ENCODE measurements at places on chromosomes 4 and X.

DNA sequence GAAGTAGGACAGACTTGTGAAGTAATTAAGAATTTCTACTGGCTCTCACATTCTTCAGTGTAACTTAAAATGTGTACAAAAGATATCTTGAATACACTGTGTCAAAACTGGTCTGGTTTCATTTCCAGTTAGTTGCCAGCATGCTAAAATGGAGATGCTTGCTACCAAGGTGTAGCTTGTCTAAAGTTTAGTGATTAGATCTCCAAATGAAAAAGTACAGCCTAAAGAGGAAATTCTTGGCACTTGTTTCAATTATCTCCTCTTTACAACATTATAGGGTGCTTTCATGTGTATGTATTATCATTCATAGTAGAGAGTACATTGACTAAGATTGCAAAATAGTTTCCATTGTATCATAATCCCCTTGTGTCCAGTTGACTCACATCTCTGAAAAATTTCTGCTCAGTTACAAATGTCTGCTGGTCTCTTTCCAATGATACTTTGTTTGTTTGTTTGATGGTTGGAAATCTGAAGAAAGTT, 97.3 kb upstream of the SPRY1 start:
- H3K27me3 ChIP-seq = no peaks in the 10 kb centered on the region
- no peak overlapping the region for H3K27ac ChIP-seq
- no peak for DNase-seq
- no peak overlapping the region for H3K4me3 ChIP-seq

DNA sequence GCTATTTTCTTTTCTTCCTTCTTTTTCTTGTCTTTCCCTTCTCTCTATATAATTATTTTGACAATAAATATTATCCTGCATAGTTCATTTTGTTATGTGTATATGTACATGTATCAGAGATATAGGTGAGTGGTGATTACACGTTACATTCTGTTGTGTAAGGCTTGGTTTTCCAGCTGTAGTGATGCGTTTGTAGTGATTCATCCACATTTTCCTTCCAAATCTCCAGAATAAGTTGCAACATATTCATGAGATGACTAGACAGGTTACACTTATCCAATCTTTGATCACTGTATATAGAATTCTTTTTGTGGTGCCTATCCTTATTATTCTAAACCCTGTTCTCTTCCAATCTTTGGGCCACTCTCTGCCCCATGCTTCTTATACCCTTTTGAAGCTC, 540.2 kb downstream of the GBA3 start:
- H3K27ac ChIP-seq = no peak overlapping the region
- no peaks in the 10 kb centered on the region for H3K4me1 ChIP-seq
- DNase-seq = no peak
- H3K4me3 ChIP-seq = no peak overlapping the region
- no peaks in the 10 kb centered on the region for H3K36me3 ChIP-seq
- no peaks in the 10 kb centered on the region for H3K27me3 ChIP-seq

DNA sequence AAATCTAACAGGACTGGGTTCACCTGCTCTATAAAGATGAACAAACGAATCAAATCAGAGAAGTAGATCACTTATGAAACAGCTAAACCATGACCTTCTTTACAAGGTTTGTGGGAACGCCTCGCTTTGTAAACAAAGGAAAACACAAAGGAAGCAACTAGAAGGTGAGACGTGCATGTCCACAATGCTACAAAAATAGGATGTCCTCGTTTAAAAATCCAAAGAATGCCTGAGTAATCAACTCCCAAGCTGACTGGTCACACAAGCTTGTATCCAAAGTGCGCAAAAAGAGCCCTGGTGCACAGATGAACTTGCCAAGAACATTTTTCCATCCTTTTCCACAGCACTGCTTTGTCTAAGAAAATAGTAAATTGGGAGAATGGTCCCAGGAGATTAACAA, 6.3 kb upstream of the SH3KBP1 start:
- H3K4me1 ChIP-seq = no peaks in the 10 kb centered on the region
- H3K27ac ChIP-seq = no peak overlapping the region
- H3K4me3 ChIP-seq = no peak overlapping the region
- H3K36me3 ChIP-seq = no peaks in the 10 kb centered on the region
- no peak for DNase-seq

- no peak for DNase-seq
- H3K27me3 ChIP-seq = no peaks in the 10 kb centered on the region
- H3K36me3 ChIP-seq = no peaks in the 10 kb centered on the region
- no peak overlapping the region for H3K4me3 ChIP-seq
Observed at GRCh38 chr4:139144911-139145551, 32.0 kb downstream of the ELF2 start.

DNA sequence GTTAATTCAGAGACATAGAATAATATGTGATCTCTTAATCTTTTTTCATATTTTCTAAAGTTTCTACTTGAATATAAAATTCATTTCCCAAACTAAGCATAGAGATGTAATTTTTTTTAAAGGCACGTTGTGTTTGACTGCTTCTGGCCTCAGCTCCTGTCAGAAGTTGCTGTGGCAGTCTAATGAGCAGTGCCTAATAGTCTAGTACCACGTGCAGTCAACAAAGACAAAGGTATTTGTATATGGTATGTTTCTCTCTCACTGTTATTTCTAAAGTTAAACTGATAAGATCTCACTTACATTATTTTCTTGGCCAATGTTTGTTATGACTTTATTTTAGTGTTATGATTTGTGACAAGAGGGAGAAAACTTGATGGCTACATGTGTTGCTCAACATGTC, 48.6 kb upstream of the MCUB start:
- no peak overlapping the region for H3K27ac ChIP-seq
- no peaks in the 10 kb centered on the region for H3K4me1 ChIP-seq
- DNase-seq = no peak
- peaks cover 10% of the 10 kb centered on the region for H3K36me3 ChIP-seq
- H3K27me3 ChIP-seq = no peaks in the 10 kb centered on the region

GRCh38 chrX:41350976-41351569, 17.1 kb downstream of the DDX3X start:
- H3K4me1 ChIP-seq = no peaks in the 10 kb centered on the region
- no peaks in the 10 kb centered on the region for H3K27me3 ChIP-seq
- H3K4me3 ChIP-seq = no peak overlapping the region
- H3K27ac ChIP-seq = peak overlapping the region; percentile 10
- no peak for DNase-seq

GRCh38 chr4:142815834-142816233, 30.3 kb downstream of the INPP4B start:
- no peaks in the 10 kb centered on the region for H3K27me3 ChIP-seq
- H3K4me1 ChIP-seq = peaks cover 11% of the 10 kb centered on the region
- H3K27ac ChIP-seq = no peak overlapping the region
- H3K4me3 ChIP-seq = no peak overlapping the region
- no peaks in the 10 kb centered on the region for H3K36me3 ChIP-seq
- no peak for DNase-seq

GRCh38 chr4:185017964-185018772, at the start of gene HELT:
HELT (plus strand) TSS chr4:185018490; CDS start chr4:185018929, 439 bp downstream.
- no peak within 1 kb of the TSS for H3K4me3 ChIP-seq
- H3K27ac ChIP-seq = no peak within 1 kb of the TSS
- peaks cover 7% of the 10 kb centered on the region for H3K4me1 ChIP-seq
- peaks cover 24% of the 10 kb centered on the region for H3K27me3 ChIP-seq
- no peak for DNase-seq
- no peaks in the 10 kb centered on the region for H3K36me3 ChIP-seq

DNA sequence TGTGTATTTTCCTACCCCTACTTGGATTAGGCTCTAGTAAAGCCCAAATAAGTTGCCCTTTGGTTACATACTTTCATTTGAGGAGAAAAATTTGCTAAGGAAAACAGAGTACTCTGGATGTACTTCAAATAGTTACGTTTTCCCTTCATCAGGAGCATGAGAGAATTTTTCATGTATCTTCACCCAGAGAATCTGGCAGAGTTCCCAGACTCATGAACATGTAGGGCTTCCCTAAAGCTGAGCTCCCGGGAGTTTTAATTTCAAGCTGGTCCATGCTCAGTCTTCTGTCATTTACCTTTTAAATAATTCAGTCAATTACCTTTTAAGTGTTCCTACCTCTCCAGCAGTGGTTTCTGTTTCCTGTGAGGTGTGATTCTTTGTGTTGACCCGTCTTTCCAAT, 367.5 kb upstream of the GRID2 start:
- no peaks in the 10 kb centered on the region for H3K4me1 ChIP-seq
- H3K27ac ChIP-seq = no peak overlapping the region
